ENCODE measurements at places on chromosomes 2 and 18.

DNA sequence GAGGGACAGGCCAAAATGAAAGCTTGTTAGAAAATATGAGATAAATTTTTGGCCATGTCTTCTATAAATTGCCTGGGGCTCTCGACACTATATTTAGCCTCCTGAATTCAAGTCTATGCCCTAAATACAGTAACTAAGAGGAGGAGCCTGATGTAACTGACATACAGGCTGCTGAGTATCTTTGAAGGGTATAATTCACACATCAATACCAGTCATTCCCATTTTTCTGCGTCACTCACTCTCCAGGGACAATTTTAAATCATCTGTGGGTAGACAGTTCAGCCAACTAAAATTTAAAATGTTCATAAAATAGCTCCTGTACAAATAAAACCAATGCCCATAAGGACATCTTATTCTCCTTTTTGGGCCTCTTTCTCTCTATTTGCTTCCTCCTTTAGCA is 105.9 kb downstream of the AP1S3 start:
- DNase-seq, result no peak

DNA sequence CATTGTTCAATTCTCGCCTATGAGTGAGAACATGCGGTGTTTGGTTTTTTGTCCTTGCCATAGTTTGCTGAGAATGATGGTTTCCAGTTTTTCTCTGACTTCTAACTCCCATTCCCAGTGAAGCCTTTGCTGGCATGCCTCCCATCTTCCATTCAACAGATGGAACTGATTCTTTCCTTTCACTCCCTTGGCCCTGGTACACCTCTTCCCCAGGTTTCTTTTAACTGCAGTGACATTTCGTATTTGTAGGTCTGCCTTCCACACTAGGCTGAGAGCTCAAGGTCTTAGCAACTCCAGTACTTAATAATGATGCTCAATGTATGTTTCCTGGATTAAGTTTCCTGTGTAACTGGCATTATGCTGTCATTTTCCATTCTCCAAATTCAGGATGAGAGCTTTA is 48.5 kb downstream of the GAREM1 start:
- DNase-seq, result no peak

GRCh38 chr2:230869914-230870543 is 5.3 kb downstream of the ITM2C start:
- DNase-seq, result no peak

- DNase-seq, result no peak
Observed at GRCh38 chr2:234044157-234044556, 6.3 kb upstream of the SPP2 start.

DNA sequence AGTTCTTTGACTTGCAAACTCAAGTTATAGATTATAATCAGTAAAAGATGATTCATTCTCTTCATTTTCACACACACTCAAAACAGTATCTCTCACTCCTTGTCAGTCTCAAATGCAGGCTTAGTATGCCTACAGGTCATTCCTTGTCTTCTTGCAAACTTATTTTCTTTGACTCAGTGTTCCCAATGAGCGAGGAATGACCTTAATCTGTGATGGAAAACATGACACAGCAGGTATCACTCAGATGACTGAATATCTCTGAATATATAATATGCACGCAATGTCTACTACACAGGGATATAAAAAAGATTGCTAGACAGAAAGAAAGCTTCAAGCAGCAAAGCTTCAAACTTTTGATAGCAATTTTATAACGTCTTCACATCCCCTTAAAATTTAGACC is 127.8 kb upstream of the RGPD4 start:
- DNase-seq, result no peak

- no peak for DNase-seq
Observed at GRCh38 chr2:174821628-174822027, 57.4 kb upstream of the CHRNA1 start.

DNA sequence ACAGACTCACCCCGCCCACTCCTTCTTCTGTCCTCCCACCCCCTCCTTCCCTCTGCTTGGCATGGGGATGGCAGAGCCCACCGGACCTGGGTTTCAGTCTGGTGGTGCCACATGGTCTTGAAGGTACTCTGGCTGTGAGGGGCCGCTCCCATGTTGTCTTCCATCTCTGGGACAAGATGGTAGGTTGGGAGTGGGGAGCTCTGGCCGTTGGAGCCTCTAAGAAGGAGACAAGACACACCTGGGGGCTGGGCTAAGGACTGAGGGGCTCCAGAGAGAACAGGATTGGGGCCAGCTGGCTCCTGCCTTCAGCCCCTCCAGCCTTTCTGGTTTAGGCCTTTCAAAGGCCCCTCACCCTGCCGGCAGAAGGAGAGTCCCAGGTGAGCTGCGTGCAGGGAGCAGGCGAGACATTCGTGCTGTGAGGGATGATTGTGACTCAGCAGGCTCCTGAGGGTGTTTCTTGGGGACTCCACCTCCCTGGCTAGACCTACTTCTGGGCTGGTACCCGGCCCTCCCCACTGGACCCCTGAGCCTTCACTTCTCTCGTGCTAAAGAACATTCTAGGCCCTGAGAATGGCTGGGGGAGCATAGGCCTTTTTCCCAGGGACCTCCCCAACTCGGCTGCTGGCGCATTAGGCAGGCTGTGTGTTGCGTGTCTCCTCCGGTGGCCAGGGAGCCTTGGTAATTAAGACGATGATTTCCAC is 128.2 kb upstream of the HAAO start:
- no peak for DNase-seq

DNA sequence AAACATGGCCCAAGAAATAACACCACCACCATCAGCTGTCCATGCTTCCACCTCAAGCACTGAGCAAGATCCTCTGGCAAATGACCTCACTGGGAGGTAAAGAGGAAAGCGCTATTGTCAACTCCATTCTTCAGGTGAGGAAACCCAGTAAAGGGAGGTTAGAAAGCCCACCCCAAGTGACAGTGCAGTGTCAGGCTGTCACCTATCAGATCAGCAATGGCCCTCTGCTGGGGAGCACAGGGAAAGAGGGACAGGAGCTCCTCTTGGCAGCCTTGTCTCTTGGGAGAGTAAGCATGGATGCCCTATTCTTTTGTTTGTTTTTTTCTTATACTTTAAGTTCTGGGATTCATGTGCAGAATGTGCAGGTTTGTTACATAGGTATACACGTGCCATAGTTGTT is 104.3 kb upstream of the DAPL1 start:
- DNase-seq, result no peak

DNA sequence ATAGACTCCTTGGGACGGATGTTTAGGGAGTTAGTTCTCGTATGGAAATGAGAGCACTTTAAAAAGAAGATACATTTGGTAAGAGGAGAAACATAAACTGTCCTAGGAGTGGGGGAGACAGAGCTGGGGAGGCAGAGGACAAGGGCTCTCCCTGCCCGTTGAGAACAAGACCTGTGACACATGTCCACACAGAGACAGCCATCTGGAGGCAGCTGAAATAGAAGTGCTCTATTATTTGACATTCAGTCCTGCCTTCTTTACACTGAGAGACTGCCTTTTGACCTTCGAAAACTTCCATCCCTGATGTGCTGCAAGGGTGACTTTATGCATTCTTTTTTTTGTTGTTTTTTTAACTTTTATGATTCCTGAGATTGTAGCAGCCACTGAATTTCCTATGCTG is 150.1 kb downstream of the UXS1 start:
- DNase-seq, result no peak

- DNase-seq, result no peak
Observed at GRCh38 chr2:68959001-68959400, 6.3 kb upstream of the GKN2 start.

DNA sequence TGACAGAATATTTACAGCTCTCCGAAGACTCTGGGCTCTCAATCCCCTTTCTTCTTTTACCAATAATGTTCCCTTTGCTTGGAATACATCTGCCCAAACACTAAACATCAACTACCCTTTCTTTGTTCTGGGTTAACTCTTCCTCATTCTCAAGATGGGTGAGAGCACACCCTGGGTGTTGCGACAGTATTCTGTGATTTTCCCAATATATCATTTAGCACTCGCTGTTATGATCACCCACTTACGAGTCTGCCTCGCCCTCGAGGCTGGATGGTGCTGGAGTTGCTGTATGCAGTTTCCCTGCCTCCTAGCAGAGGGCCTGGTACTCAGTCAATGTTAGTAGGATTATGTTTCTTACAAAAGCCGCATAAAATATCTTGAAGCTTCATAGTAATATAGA is 93.2 kb downstream of the SOCS6 start:
- DNase-seq, result no peak

GRCh38 chr2:24359129-24360049 is 947 bp downstream of the ITSN2 start:
- peak; percentile 29 for DNase-seq

All from activated CD4-positive, alpha-beta T cell treated with anti-CD3 and anti-CD28 coated beads for 24 hours (primary cell).